Epithelial cell of prostate (primary cell): ENCODE measurements at places on chromosomes 12 and 14.

- DNase-seq: no peak
Observed at GRCh38 chr12:63304887-63305316, 153.9 kb upstream of the AVPR1A start.

DNA sequence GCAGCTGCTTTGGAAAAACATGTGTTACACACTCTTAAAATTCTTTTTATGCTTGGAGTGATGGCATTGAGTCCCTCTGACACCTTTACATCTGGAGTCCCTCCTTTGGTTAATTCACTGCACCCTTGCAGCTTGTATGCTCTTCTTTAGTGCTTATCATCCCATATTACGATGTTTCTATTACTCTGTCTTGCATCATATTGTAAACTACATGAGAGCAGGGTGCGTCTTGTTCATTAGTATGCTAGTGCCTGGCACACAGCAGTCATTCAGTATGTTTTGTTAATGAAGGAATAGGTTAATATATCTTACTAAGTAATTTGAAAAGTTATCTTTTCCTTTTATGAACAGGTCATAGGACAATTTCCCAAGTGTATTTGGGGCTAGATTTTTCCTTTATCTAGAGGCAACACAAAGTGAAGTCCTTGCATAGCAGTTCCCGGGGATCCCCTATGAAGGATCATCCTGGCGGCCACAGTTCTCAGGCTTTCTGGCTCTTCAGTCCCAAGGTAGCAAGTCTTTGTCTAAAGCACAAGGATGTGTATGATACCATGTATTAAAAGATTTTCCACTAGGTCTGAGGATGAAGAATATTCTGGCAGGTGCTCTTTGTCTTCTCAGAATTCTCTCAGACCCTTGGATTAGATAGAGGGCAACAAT is 363.8 kb downstream of the FUT8 start:
- DNase-seq: no peak

DNA sequence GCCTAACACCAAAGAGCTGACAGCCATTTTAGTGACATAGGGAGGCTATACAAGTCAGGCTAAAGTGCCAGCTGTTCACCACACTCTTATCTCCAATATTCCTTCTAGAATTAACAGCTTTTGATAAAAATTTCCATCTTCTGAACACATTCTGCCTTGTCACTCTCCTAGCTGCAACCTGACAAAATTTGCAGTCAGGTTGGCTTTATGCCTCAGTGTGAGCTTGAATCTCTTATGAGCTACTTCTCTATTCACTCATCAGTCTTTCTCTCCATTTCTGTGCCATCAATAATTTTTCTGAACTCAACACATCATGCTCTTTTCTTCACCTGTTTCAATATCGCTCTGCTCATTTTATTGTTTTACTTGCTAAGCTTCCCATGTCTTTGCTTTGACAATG is 50.2 kb downstream of the TMTC1 start:
- no peak for DNase-seq

- DNase-seq: no peak
Observed at GRCh38 chr12:21026302-21026701, 104.7 kb upstream of the SLCO1B1 start.

DNA sequence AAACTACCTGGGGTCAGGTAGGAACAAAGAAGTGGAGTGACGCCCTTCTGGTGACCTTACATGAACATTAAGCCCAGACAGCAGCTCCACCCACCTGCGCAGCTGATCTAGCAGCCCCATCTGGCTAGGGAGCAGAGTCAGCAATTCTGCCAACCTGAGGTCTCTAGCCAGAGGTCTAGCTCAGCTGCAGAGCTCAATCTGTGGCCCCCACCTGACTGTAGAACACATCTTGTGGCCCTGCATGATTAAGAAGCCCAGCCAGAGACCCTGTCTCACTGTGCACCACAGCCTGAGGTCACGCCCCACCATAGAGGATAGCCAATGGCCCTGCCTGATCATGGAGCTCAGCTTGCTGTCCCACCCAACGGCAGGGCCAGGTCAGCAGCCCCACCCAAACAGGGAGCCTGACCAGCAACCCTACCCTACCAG is 50.6 kb upstream of the HIGD1C start:
- no peak for DNase-seq

DNA sequence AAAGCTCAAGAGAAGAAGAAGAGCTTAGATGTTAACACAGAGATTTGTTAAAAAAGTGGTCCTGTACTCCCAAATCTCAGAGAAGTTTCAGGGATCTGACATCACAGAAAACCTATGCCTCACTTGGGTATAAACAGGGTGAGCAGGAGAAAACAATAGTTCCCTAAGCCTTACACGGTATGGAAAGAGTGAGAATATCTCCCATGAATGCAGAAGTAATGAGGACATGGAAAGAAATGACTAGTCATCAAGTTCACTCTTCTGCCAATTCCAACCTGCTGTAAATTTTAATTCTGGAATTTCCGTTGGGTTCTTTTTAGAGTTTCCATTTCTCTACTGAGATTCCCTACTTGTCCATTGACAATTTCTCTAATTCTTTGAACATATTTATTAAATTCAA is 6.2 kb upstream of the PTGER2 start:
- no peak for DNase-seq
